ENCODE measurements at places on chromosomes 4 and X. TPM values are rescaled to one million over a fixed set of nuclear protein-coding genes. Genes with fewer than 3 reads are reported as not detected.

WDR17 gene
- 14.6 TPM for total RNA-seq

AREG gene
- total RNA-seq, result 3.6 TPM

SYN1 gene
- not detected for total RNA-seq

MGAT4D gene
- total RNA-seq, result not detected

VEGFD gene
- total RNA-seq, result 8.6 TPM
